ENCODE measurements at places on chromosomes 13 and 19.

GRCh38 chr13:48731957-48732569, 78.3 kb downstream of the CYSLTR2 start:
- no peak for DNase-seq

DNA sequence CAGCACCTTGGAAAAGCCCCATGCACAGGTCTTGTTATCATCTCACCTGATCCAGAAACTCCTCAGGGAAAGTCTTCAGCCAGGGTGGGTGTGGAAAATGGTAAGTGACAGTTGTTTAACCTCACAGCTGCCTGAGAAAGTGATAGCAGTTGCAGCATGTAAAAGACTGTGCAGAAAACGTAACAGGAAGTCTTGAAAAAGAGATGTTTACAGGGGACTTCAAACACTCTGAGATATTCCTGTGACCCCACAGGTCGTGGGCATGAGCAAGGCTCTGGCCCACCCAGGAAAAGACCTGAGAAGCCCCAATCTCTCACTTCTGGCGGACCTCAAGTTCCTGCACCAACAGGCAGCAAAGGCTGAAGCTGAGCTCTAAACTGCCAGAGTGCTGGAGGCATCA, 826.9 kb downstream of the UQCRFS1 start:
- no peak for DNase-seq

GRCh38 chr19:2199215-2199614, 35.5 kb downstream of the DOT1L start:
- DNase-seq, result no peak

GRCh38 chr13:104817271-104817670, 1718.2 kb downstream of the EFNB2 start:
- no peak for DNase-seq

DNA sequence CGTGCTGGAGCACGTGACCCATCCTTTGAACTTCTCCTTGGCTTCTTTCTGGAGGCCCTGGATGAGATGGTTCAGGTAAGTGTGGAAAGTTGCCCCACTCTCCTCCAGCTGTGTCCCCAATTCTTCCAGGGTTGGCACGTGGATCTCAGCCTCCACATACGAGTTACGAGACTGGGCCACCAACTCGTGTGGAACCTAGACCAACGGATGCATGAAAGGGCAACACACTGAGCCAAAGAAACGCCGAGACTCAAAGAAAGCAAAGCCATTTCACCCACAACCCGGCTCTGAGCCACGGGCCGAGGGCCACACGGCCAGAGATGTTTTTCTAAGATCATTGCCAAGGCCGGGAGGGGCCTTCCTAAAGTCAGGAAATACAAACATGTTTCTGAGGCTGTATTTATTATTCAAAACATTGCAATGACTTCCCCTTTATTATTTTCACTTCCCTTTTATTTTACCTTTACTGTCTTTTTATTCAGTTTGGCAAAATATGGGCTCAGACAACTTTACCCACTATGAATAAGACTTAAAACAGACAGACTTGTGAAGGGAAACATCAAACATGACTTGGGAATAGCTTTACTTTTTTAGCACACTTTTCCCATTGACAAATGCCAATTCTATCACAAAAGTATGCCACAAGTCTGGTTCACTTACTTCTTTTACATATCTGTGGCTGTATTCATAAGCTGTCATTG, 94.6 kb downstream of the KL start:
- DNase-seq, result no peak

- DNase-seq, result no peak
These were observed 3.3 kb downstream of the CFD start for GRCh38 chr19:862581-863314.

DNA sequence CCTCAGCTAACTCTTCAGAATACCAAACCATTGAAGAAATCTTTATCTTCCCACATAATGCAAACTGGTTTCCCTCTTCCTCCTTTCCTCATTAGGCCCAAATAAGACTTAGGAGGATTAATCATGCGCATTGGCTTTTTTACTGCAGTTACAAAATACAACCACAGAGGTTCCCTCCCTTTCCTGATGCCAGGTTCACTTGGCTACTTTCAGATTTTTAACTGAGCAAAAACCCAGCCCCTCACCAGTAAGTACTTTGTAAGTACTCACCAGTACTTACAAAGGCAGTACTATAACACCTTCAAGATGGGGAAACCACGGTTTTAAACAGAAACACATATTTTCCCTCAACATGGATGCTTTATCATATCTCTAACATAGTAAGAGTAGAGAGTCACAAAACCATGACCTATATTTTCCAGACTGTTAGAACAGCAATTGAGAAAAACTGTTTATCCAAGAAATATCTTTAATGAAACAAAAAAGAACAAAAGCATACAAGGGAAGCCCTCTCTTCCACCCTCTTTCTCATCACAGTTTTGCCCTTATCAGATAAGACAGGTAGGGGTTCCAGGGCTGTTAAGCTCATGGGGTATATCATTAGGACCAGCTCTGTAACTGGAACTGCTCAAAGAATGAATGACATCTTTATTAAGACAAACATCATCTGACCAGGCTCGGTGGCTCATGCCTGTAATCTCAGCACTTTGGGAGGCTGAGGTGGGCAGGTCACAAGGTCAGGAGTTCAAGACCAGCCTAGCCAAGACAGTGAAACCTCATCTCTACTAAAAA, 12.7 kb downstream of the FOXO1 start:
- DNase-seq, result no peak

DNA sequence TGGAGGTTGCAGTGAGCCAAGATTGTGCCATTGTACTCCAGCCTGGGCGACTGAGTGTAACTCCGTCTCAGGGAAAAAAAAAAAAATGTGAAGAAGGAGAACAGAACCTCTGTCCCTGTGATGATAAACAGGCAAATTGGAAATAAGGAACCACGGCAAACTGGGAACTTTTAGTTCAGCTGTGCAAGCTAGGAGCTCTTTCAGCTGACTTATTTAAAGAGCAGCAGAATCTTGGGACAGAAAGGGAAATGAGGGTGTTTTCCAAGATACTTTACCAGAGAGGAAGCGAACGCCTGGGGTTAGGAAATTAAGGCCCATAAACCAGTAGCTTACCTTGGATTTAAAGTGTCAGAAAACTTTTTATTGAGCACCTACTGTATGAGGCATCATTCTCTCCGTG, 3.0 kb upstream of the UPF1 start:
- no peak for DNase-seq

GRCh38 chr13:46387064-46387851, at the start of gene RUBCNL:
Gene RUBCNL, minus strand, starts transcription at chr13:46387252. Its CDS starts 14,777 bp downstream, at chr13:46372475.
- no peak for DNase-seq

- no peak for DNase-seq
These were observed 164.2 kb downstream of the FOXO1 start for GRCh38 chr13:40502236-40502635.

All from AG04449 (cell line).